ENCODE measurements at places on chromosomes 5 and 9.

- no peak for DNase-seq
Observed at GRCh38 chr9:341634-342421, 127.2 kb downstream of the DOCK8 start.

DNA sequence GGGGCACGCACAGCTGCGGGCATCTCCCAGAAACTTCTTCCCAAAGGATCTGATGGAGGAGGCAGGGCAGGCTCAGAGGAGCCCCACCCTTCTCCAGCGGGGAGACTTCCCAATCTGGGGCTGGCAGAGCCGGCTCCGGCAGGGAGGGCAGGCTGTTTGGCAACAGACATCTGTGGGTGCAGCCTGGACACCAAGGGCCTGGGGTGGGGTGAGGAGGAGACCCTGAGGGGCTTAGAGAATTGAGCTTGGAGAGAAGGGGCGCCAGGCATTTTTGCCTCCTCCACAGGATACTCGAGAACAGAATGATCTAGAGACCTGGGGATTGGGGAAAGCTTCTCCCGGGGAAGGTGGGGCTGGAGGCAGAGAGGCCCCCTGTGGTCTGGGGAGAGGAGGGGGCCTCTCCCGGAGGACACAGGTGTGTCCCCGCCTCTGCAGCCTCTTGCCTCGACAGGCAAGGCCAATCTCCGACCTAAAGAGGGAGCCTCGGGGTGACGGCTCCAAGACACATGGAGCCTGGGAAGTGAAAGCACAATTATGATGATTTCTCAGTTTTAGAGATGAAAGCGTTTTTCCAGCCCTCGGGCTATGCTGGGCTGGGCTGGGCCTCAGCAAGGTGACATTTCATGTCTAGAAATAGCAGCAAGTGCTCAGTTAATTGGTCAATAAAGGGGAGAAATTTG is 8.4 kb downstream of the LHX3 start:
- DNase-seq: peak; percentile 78

DNA sequence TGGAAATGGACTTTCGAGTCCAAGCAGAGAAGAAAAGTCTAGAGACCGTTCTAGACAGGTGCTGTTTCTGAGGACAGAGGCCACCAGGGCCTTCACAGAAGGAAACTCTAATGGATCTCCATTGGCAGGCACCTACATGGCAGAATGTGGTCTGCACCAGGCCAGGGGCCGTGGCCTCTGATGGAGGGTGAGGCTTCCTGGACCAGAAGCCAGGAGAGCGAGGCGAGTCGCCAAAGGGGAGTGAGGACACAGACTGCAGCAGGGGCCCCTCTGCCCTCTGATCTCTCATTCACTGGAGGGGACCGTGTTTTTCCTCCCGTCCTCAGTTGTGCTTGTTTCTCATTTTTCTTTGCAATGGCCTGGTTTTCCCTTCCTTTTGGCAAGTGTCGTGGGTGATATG is 41.1 kb downstream of the ALG2 start:
- DNase-seq: no peak

GRCh38 chr9:81534138-81534875 is 155.0 kb downstream of the TLE1 start:
- no peak for DNase-seq

DNA sequence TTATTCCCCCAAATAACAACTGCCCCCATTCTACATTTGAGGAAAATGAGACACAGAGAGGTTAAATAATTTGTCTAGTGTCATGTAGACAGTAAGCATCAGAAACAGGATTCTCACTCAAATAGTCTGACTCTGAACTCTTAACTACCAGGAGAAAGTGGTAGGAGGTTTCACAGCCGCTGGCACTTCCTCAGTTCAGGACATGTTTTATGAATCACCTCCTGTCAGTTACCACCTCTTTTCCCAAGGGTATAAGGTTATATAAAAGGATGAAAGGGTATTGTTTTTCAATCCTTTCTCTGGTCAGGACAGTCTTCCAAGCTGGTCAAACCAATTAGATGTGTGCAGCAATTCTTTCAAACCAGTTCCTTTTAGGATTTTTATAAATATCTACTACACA is 52.1 kb downstream of the TSSK1B start:
- DNase-seq: no peak

- DNase-seq: no peak
Observed at GRCh38 chr5:114419067-114419388, 57.2 kb downstream of the KCNN2 start.

GRCh38 chr5:35363387-35363965 is 133.2 kb upstream of the PRLR start:
- DNase-seq: no peak

DNA sequence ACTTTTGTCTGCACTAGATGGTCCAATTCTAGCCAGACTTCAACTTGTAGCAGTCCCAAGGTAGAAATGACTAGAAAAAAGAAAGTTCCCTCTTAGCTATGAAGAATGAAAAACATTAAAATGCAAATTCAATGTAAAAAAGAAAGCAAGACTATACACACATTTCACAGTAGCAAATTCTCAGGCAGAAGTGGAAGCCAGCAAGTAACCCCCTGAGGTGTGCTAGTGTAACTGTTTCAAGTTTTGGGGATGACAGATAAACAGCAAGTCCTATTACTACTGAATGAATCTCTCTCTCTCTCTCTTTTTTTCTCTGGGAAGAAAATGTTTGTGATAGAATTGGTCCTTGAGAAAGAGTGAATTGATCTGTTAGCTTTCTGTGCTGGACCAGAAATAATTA is 185.6 kb downstream of the EFNA5 start:
- DNase-seq: no peak

- DNase-seq: no peak
Observed at GRCh38 chr5:74664551-74664950, 20.5 kb upstream of the HEXB start.

DNA sequence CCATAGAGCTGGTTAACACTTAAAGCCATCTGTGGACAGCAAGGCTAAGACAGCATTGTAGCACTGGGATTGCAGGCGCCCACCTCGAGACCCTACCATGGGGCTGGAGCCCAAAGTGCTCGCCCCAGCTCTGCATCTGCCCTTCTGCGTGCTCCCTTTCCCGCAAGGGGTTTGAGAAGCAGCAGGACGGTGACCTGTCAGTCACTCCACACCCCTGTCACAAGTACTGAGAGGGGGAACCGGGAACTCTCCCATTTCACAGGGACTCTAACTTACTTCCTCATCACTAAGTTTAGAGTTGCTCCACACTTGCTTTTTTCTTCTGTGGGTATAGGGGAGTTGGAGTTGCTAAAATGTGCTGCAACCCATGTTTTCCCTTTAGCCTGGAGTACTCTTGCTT is 273.2 kb downstream of the SMARCA2 start:
- DNase-seq: no peak

DNA sequence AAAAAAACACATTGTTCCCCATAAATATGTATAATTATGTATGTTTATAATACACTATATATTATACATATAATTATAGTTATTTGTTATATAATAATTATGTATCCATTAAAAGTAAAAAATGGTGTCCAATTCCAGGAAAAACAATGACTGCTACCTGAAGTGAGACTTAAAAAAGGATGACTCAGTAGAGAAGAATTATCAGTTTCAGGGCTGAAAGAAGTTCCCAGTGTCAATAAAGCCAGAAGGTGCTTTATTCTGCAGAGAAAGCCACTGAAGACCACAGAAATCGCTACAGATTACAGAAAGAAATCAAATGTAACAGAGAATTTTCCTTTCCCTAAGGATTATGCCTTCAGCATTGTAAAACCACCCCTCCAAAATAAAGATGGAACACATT is 50.9 kb downstream of the ANKRD31 start:
- no peak for DNase-seq

- no peak for DNase-seq
Observed at GRCh38 chr5:75156585-75156984, 80.1 kb downstream of the ANKRD31 start.

- DNase-seq: no peak
Observed at GRCh38 chr5:66727630-66728029, 131.4 kb downstream of the MAST4 start.

DNA sequence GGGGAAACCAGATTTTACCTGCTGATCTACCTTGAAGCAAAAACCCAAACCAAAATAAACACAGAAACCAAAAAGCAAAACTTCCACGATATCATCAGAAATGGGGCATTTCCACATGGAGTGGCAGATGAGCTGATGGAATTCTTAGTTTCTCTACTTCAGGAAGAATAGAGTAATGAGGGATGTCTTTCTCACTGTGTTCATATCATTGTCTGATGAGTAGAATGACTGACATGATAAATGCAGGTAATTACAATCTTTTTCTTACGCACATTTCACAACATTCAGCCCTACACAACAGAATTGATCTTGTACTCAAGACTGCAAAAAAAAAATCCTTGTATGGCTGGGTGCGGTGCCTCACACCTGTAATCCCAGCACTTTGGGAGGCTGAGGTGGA is 23.2 kb upstream of the ANKH start:
- no peak for DNase-seq

DNA sequence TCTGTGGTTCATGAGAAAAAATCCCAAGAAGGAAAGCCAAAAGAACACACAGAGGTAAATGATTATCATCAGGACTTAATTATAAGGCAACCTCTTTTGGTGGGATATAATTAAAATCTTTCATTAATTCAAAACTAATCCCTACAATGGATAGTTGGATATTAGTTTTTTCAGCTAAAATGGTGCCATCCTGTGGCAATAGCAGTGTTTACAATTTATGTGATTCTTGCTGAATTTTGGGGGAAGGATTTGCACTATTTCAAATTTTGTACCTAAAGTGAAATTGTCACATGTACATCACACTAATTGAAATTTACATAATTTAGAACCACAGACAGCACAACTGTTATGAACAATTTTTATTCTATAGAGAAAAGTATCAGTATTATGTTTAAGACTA is 67.0 kb downstream of the CAST start:
- no peak for DNase-seq

DNA sequence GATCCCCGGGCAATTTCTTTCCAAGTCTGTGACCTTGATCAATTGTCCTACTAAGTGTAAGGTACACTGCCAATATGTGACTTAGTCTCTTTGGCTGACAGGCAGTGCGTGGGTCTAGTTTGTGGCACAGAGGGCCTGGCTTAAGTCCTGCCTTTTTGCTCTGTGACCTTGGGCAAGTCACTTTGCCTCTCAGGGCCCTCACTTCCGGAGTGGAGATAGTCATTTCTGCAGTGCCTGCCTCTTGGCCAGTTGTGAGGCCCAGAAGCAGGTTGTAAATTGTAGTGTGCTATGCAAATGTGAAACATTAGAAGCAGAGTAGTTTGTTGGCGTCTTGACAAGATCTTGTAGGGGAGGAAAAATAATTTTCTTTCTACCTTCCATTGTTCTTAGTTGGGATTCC is 39.0 kb downstream of the KIF4B start:
- DNase-seq: no peak

GRCh38 chr5:119049824-119050449 is 20.9 kb upstream of the DMXL1 start:
- no peak for DNase-seq

DNA sequence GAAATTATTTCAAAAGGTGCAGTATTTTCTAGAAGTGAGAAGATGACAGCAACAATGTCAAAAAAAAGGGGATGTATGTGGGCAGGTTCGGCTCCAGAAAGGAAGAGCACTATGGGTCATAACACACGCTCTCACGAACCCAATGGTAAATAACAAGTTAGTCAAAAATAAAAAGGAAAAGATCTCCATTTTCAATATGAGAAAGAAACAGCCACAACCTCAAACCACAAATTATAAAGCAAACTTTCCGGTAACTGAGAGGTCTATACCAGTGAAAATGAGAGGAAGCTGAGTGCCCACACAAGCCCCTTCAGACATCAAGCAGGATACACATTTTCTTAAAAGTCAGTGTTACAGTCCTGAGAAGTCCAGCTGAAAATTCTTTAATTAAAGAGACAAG is 398.5 kb upstream of the RPS23 start:
- no peak for DNase-seq

DNA sequence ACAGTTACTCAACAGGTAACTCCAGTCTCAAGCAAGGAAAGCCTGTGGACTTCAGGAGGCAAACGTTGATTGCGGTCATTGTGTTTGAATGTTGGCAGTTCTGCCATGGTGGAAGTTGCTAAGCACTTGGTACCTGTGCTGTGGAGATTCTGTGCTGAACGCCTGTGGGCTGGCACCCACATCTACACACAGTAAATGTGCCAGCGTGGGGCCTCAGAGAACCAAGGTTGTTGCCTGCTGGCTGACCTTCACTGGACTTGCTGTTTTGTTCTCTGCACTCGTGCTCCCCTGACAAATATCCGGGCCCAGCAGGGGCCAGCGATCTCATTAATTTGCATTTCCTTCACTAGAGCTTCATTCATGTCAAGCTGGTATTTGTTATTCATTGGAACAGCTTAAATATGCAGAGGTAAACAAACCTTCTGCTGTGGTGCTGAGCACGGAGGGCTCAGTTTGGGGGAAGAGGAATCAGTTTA is 141.8 kb downstream of the PRKACG start:
- DNase-seq: no peak

DNA sequence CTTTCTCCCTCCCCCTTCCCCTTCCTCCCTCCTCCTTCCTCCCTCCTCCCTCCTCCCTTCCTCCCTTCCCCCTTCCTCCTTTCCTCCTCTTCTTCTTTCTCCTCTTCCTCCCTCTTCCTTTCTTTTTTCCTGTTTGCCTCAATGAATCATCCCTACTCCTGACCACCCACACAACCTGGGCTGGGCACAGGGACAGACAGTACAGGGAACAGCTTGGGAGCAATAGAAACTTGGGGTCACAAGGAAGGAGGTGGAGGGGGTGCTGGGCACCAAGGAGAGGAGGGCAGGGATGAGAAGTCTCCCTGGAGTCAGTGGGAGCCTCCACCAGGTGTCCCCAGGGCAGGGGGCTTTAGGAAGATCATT is 5.0 kb downstream of the TTC16 start:
- DNase-seq: no peak

DNA sequence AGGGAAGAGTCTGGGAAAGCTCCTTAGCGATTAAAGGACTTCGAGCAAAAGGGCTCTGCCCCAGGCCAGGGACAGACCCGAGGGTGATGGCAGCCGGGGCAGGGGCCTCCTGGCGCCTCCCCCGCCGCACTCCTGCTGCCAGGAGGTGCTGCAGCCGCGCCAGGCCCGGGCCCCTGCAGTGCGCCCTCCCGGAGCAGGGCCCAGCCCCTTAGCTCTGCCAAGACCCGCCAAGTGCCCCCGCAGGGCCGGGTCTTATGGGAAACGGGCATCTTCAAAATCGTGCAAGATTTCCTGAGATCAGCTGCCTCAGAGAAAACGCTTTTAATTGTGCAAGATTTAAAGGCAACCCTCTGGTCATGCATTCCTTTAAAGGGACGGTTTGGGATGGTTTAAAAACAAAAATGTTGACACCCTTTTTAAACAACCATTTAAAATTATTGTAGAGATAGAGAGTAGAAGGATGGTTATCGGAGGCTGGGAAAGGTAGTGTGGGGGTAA is 52.4 kb downstream of the CDC14B start:
- no peak for DNase-seq

DNA sequence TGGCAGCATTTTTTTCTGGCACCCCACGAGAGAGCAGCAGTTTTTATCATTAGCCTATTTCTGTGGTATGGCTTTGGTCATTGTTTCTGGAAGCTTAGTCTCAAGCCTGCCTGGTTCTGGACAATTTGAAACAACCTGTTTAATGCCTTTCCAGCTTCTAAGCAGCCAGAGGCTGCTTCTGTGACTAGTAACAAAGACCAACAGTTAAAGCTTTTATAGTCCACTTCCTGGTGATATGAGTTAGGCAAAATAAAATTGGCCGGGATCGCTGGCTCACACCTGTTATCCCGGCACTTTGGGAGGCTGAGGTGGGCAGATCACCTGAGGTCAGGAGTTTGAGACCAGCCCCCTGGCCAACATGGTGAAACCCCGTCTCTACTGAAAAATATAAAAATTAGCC is 24.0 kb downstream of the LYRM7 start:
- DNase-seq: no peak

- no peak for DNase-seq
Observed at GRCh38 chr5:171606414-171607024, 179.1 kb upstream of the SMIM23 start.

Measured in NCI-H1417 treated with DMSO at 0.1 percent for 48 hours (cell line).